ENCODE measurements at places on chromosomes 3 and 15. TPM values are rescaled to one million over a fixed set of nuclear protein-coding genes. Genes with fewer than 3 reads are reported as not detected.

DNA sequence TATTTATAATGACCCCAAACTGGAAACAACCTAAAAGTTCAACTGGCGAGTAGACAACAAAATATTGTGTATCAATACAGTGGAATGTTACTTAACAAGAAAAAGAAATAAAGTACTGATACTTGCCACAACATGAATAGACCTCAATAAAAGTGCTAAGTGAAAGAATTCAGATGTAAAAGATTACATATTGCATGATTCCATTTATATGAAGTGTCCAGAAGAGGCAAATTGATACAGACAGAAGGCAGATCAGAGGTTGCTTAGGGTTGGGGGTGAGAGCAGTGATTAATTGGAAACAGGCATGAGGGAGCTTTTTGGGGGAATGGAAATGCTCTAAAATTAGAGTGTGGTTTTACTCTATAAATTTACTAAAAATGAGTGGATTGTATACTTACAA is 183.3 kb downstream of the SATB1 start:
- no peak for DNase-seq

The NAA80 gene
- total RNA-seq: 3.1 TPM

The SLC7A14 gene
- total RNA-seq: 6.8 TPM

DNA sequence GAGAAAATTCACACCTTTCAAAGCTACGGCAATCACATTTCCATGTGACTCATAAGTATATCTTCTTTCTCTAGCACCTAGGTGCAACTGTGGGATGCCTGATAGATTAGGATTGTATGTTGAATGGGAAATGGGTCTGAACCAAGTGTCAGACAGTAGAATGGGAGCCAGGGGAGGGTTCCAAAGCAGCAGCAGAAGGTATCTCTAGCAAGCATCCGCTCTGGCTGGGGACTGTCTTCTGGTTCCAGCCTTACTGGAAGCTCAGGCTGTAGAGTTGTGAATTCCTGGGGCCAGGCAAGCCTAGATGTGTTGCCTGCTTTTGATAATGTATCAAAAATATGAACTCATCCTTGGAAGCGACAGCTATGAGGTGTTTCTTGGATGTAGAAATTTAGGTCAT is 2.1 kb upstream of the CHL1 start:
- no peak for DNase-seq

DNA sequence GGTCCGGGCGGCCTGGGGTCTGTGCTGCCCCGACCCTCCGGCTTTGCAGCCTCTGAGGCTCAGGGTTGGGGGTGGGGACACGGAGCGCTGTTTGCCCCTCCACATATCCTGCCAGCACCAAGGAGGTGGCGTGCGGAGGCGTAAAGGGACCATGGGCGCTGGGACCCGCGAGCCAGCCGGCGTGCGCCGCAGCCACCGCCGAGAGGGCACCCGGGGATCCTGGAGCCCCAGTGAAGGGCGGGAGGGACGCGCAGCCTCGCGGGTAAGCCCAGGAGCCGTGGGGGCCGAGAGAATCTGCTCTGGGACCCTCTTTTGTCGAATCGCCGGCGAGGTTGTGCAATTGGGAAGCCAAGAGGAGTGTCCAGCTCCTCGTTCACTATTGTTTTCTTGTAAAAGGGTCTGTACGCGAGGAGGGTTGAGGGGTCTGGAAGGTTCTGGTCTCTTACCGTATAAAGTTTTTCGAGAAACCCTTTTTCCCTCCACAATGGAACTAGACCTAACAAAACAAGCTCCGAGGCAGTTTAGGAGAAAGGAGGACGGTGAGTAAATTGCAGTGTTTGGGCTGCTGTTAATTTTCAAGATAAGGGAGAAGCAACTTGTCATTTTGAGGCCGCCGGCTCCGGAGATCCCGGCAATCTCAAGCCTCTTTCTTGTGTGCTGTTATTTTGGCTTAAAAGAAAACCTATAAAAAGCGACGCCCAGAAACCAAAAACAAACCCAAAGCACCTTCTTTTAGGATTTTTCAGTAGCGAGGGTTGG is 29.9 kb upstream of the ST3GAL6 start:
- no peak for DNase-seq
